ENCODE measurements at places on chromosomes 3 and 15.

DNA sequence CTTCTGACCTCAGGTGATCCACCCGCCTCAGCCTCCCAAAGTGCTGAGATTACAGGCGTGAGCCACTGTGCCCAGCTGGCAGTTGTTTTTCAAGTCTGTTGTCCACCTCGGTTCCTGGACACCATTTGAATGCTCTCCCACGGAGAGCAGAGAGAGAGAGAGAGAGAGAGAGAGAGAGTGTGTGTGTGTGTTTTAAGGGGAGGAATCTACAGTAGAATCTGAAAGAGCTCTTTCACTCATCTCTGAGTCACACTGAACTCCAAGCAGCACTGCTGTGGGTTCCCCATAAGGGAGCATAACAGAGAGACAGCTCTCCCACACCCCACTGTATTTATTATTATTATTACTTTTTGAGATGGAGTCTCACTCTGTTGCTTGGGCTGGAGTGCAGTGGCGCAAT is 156.6 kb downstream of the RPLP1 start:
- DNase-seq, result peak; percentile 70

GRCh38 chr3:49021213-49021812 is 608 bp upstream of the NDUFAF3 start:
- peak; percentile 99 for DNase-seq

- no peak for DNase-seq
These were observed 66.4 kb upstream of the TJP1 start for GRCh38 chr15:29888646-29889045.

- peak; percentile 37 for DNase-seq
These were observed 81.8 kb downstream of the CLASP2 start for GRCh38 chr3:33636125-33636850.

- DNase-seq, result peak; percentile 13
These were observed 249.9 kb downstream of the ROBO1 start for GRCh38 chr3:79517766-79518413.

GRCh38 chr15:48645558-48646330 is at the start of gene FBN1:
FBN1 (minus strand) TSS chr15:48645709; CDS start chr15:48644769, 940 bp downstream.
- DNase-seq, result peak; percentile 28

GRCh38 chr3:50658831-50659230 is 15.9 kb upstream of the DOCK3 start:
- DNase-seq, result no peak

- no peak for DNase-seq
These were observed 309.8 kb upstream of the CTDSPL start for GRCh38 chr3:37551857-37552256.

DNA sequence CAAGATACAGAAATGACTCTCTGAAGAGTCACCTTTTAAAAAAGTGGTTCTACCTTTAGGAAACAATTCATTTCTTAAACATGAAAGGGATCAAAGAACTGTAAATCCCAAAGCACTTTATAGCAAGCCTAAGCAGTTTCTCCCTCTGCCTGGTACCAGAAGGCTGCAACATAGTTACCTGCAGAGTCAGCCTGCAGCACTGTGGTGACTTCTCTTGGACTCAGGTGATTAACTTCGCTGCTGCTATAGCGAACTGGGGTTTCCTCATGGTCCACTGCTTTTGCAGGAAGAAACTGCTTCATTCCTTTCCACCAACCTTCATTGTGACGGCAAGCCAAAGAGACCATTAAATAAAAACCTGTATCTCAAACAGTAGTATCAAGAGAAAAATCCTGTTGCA is 37.3 kb downstream of the ST3GAL6 start:
- DNase-seq, result no peak

DNA sequence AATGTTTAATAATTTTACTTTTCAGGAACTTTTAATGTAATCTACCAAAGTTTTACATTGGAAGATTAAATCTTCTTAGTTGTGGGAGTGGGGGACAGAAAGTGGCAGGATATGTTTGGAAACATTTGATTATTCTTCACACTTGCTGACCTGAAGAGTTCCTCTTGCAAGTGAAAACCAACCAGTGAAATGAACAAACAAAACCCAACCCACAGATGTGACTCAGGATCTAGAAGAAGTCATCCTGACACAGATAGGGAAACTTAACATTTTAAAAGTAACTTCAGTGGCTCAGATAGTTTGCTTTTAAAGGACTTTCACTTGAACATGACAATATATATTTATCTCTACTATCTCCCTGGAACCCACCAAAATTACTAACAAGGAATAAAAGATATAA is 55.4 kb downstream of the ASTE1 start:
- DNase-seq, result no peak

DNA sequence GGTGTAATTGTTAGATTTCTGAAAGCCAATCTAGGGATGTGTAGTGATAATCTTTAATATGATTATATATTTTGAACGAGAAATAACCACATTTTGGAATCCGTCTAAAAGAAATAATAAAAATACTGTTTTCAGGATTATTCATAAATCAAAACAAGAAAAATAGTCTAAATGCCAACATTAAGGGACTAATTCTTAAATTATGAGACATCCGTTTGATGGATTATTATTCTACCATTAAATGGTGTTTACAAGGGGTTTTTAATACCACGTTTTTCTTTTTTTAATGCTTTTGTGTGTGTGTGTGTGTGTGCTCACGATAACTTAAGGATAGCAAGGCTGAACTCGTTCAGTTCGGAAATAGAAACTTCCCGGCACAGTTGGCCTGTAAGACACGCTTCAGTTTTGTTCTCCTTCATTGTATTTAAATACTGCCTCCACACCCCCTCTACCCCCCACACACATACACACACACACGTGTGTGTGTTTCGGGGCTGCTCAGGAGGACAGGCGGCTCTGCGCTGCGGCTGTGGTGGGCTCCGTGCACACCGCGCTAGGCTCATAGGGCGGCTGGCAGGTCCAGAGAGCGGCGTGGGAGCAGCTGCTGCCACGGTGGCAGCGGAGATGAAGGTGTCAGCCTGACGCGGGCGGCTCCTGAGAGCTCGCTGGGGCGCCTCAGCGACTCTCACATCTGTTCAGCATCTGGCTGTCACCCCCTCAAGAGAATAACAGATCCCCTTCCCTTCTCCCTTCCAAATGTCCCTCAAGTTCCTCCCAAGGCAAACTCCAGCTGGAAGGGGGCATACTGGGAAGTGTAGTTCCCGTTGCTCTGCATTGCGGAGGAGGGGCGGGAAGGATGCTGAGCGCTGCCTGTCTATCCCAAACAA is 23.0 kb upstream of the ANP32A start:
- peak; percentile 38 for DNase-seq

GRCh38 chr15:100922192-100923040 is 3.3 kb downstream of the LRRK1 start:
- DNase-seq, result peak; percentile 80

- no peak for DNase-seq
These were observed 278.0 kb downstream of the FOXP1 start for GRCh38 chr3:71305231-71306206.

DNA sequence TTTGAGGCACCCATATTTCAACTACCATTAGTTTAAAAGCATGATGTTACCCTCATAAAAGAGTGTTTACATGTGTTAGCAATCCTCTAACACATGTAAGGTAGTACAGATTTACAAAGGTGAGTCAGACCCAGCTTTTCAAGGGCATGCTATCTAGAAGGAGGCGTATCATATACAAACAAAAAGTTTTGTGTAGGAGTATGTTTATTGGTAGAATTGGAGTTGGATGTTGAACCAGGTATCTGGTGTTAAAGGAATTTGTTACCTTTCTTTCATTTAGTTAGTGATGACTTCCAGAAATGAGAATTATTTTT is 2.4 kb downstream of the HACD3 start:
- DNase-seq, result no peak

DNA sequence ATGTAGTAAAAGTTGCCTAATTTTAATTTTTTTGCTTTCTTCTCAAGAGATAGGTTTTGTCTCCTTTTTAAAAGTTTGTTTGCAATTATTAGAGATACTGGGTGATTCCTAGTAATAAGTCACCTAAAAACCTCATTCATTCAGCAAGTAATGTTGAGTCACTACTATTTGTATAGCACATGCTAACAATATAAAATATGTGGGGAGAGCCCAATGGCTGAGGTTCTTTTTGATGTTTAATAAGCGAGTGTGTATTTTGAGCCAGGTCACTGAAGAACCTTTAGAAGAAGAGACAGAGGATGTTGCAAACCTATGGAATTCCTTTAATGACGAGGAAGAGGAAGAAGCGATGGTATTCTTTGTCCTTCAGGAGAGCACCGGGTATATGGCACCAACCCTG is 123.7 kb upstream of the CHRM5 start:
- DNase-seq, result no peak

- no peak for DNase-seq
These were observed 74.0 kb downstream of the SRGAP3 start for GRCh38 chr3:9175421-9175820.

DNA sequence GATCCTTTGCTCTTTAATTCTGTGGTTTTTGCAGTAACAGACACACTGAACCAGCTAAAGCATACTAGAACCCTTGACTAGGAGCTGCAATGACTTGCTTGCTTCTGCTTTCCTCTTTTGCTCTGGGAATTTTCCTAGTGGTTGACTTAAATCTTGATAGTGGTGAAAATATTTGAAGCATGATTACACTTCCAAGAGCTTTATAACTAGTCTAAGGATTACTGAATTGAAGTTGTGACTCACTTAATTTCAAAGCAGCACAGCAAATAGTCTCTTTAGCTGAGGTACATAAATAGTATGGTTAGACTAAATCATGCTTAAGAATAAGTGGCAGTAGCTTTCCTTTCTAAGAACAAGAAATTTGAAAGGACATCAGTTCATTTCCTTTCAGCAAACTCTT is 513.5 kb upstream of the GBE1 start:
- DNase-seq, result no peak

GRCh38 chr3:150970665-150971324 is 1.7 kb downstream of the CLRN1 start:
- DNase-seq, result no peak

DNA sequence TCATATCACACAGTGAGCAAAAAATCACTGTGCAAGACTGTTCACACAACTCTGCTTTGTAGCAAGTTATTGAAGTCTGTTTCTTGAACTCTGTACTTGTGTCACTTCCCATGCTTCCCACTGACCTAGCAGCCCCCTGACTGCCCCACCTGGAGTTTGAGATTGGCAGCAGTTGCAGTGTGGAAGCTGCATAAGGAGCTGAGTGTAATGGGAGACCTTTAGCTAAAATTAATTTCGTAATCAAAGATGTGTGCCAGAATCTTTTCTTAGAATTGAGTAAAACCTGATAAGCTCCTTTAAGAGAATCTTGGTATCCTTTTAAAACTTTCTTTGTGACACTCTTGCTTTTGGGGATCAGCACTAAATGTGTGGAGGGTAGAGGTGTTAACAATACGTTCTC is 42.8 kb downstream of the NKIRAS1 start:
- no peak for DNase-seq

DNA sequence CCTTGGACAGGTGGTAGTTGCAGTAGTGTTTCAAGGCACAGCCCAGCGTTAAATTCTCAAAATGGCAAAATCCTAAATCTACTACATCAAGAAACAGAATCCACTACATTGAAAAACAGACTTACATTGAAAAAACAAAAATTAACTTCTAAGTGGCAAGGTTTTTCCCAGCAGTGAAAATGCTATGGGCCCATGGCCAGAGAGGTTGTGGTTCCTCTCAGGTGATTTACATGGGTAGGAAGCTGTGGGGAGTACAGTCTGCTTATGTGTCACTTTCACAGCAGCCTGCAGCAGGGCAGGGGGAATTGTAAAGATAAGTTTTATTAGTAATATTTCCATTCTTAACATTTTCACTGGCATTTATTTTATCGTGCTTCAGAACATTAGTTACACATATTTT is 24.9 kb downstream of the TTC14 start:
- DNase-seq, result no peak

- DNase-seq, result no peak
These were observed 851.0 kb downstream of the DIPK2A start for GRCh38 chr3:144822671-144823070.

GRCh38 chr15:72850833-72851232 is 67.3 kb upstream of the ADPGK start:
- no peak for DNase-seq

- DNase-seq, result no peak
These were observed 80.1 kb upstream of the TSC22D2 start for GRCh38 chr3:150327678-150328653.

GRCh38 chr3:124563376-124563775 is 166.9 kb upstream of the UMPS start:
- DNase-seq, result no peak

GRCh38 chr15:75720787-75721479 is 8.3 kb upstream of the CSPG4 start:
- DNase-seq, result peak; percentile 95

GRCh38 chr15:38878026-38878425 is 313.4 kb upstream of the RASGRP1 start:
- DNase-seq, result no peak

- no peak for DNase-seq
These were observed 45.9 kb downstream of the HCN4 start for GRCh38 chr15:73322665-73323373.

DNA sequence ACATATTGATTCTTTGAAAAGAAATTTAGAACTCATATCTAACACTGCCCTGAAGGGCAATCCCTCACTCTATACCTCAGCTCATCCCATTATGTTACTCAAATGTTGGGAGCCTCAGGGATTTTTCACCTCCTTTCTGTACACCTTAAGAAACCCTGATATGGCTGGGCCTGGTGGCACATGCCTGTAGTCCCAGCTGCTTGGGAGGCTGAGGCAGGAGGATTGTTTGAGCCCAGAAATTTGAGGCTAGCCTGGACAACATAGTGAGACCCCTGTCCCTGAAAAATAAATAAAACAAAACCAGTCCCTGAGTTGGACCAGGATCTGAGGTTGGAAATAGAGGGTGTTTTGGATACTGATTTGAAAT is 27.6 kb downstream of the NDUFB4 start:
- no peak for DNase-seq

GRCh38 chr3:132414841-132415240 is 2.5 kb upstream of the DNAJC13 start:
- DNase-seq, result no peak

GRCh38 chr15:99238849-99239248 is 10.5 kb downstream of the TTC23 start:
- no peak for DNase-seq

- no peak for DNase-seq
These were observed 137.4 kb downstream of the GAP43 start for GRCh38 chr3:115760716-115761115.

DNA sequence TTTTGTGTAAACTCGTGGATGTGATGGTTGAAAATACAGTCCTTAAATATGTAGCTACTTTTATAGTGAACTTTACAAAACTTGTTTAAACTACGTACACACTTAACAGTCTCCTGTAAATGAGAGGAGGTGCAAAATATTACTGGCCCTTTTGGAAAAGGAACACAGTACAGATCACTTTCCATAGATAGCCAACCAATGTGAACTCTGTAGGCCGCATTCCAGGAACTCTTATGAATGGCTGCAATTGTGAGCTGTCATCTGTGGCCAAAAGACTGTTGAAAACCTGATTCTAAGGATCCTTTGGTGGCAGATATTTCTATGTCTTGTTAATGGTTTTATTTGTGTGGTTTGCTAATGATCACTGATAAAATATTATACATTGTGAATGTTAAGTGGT is 6.2 kb downstream of the TSC22D2 start:
- DNase-seq, result no peak

GRCh38 chr3:75001330-75001729 is 386.9 kb upstream of the CNTN3 start:
- no peak for DNase-seq

All from RPMI8226 (cell line).